Gastrocnemius medialis (tissue), 4 donors: ENCODE measurements at places on chromosomes 5 and 9.

DNA sequence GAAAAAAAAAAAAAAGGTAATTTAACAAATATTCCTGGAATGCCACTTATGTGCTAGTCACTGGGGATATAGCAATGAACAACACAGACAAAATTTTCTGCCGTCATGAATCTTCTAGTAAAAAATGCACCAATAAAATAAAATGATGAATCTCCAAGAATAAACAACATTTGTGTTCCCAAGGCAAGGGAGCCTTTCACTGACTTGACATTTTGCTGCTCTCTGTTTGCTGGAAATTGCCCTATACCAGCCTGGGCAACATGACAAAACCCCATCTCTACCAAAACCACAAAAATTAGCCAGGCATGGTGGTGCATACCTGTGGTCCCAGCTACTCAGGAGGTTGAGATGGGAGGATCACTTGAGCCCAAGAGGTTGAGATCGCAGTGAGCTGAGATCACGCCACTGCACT, 64.5 kb upstream of the ERBIN start:
- DNase-seq = no peak

DNA sequence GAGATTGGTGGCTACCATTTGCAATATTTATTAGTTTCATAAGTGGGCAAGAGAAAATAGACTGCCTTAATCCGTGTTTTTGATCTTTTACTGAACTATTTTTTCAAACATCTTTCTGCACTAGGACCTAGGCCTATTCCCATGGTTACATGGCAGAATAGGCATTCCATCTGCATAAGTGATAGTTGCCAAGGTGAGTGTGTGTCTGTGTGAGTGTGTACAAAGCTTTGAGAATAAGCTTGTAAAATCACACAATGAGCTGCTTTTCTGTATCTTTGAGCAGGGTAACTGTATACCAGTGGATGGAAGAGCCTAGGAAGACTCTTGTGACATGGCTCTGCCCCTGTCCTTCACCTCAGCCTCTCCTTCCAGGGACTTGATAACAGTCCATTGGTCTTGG, 92.7 kb downstream of the SGCD start:
- no peak for DNase-seq

DNA sequence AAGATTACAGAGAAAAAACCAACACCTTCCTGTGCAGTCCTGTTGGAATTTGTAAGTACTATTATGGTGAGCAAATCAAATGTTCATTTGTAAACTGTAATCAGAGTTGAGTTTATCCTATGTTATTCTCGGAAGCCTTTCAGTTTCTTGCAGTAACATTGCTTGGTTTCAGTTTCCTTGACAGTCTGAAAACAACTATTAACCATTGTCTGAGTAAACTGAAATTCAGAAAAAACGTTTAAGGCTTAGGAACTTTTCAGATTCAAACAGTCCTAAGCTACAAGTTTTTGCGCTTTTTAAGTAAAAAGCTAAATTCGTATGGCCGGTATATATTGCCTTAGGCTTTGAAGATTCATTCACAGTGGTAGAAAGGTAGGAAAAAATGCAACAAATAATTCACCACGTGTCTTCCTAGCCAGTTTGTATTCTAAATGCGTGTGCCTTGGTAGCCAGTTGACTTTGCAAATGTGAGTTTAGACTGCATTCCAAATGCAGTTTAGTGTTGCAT, 2.5 kb downstream of the GPBP1 start:
- no peak for DNase-seq

DNA sequence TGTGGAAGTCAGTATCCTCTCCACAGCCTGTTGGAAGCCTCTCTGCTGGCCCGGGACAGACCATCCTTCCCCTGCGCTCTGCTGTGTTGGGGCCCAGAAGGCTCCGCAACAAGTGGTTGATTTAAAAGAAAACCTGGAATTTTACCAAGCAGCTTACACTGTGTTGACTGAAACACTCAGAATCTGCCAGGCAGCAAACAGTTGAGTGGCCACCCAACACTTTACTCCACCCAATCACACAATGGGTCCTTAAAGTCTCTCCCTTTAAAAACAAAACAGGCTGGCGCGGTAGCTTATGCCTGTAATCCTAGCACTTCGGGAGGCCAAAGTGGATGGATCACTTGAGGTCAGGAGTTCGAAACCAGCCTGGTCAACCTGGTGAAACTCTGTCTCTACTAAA, 28.0 kb upstream of the DMRT3 start:
- DNase-seq = no peak

GRCh38 chr9:99187311-99187710, 34.4 kb downstream of the ALG2 start:
- DNase-seq = no peak

- no peak for DNase-seq
Measured at GRCh38 chr5:41841325-41841724, 28.9 kb downstream of the OXCT1 start.

GRCh38 chr5:111518777-111519176, 6.4 kb upstream of the STARD4 start:
- DNase-seq = no peak
